Activated CD8-positive, alpha-beta memory T cell treated with anti-CD3 and anti-CD28 coated beads for 48 hours (primary cell): ENCODE measurements at places on chromosomes 7 and 10.

GRCh38 chr10:118403967-118404366, 61.8 kb upstream of the FAM204A start:
- DNase-seq, result no peak

- DNase-seq, result no peak
These were observed 22.4 kb upstream of the GARS1 start for GRCh38 chr7:30572212-30572841.

DNA sequence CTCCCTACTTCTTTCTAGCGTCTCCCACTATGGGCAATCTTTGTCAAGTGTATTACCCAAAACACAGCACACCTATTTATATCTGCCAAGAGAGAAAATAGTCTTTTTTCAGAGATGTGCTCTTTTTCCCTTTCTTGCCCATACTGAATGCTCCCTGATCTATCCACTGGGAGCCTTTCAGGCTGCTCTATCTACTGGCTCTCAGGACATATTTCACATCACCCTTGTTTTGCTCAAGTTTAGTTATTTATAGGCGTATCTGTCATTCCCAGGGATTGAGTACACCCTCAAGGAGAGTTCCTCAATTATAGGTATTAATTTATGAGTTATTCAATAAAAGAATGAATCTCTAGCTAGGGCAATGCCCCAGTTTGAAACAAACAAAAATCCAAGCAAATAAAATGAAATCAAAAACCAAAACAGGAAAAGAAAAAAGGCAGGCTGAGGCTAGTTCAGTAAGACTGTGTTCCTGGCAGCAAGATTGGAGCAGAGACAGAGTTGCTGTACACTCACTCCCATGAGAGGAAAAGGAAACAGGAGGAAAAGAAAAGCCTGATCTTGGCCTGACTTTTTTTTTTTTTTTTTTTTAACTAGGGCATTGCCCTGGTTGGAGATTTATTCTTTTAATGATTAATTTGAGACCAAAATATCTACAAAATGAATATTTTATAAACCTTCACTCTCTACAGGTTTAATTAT, 665.9 kb upstream of the PCDH15 start:
- no peak for DNase-seq

- no peak for DNase-seq
These were observed 149.5 kb downstream of the FANK1 start for GRCh38 chr10:126045861-126046260.

DNA sequence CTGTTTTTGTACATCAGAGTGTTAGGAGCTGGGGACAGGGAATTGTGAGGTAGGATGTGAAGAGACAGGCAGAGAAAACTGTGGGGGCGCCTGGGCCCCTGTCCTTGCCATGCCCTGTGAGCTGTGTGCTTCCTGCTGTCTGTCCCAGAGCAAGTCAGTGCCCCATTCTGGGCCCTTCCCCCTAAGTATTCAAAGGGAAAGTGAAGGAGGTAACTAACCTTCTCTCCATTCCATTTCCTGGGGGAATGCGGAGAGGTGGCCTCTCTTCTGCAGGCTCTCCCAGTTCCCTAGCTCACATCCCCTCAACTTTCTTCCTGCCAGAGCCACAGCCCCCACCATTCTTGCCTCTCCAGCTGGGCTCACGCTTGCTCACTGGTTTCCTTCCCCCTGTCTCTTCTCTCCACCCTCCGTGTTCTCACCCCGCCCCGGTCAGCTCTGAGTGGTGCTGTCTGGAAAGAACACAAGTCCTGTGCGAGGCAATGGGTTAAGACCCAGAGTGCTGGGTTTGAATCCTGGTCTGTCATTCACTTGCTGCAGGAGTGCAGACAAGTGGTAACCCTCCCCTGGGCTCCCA, 9.7 kb upstream of the VSIR start:
- DNase-seq, result no peak

- no peak for DNase-seq
These were observed 215.5 kb downstream of the LRMDA start for GRCh38 chr10:75646916-75647315.

DNA sequence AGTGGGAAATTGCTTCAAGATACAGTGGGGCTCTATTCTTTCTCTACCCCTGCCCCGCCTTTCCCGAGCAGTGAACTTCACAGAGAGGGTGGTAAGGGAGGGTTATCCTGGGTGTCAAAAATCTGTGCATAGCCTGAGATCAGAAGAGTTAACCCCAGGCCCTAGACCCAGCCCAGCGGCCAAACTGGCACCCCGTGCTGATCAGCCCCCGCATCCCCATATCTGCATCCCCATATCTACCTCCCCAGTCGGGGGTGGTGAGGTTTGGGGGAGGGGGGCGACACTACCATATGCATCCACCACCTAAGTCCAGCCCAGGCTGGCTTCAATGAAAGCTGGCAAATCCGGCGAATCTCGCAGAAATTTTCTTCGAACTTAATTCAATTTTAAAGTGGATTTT, 7.0 kb upstream of the DLX6 start:
- DNase-seq, result no peak

DNA sequence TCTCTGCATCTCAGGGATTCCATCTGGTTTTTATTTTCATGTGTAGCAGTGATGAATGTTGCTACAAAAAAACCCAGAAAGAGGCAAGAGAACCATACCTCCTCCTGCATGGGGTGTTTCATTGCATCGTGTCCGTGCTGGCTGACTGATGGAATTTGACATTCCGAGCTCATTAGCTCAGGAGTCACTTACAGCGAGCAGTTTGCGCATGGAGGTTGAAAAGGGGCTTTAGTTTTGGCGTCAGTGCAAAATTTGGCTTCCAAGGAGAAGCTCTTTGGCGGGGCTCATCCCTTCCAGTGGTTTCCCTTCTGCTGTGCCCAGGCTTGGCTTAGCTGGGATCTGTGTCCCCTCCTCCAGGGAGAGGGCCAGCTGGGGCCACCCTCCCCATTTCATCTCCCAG, 25.8 kb downstream of the EMX2 start:
- DNase-seq, result no peak

- no peak for DNase-seq
These were observed 8.7 kb downstream of the TNRC18 start for GRCh38 chr7:5414916-5415315.

GRCh38 chr7:110612680-110613079, 478.2 kb upstream of the LRRN3 start:
- DNase-seq, result no peak

DNA sequence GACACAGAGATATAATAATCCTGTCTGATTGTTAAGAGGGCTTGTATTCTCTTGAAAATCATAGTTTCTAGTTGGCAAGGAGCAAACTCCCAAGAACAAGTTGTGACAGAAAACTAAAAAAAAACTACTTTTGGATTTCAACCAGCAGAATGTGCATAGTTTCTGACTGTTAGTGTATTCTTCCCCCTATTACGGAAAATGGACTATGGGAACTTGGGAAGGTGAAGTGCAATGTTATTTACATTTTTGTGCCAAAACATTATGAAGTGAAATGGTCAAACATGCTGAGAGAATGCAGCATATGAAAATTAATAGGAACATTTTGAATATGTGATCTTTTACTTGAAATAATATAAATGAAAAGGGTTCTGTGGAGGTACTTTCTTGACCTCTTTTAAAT, 660.8 kb downstream of the SUGCT start:
- no peak for DNase-seq

- DNase-seq, result no peak
These were observed 169.1 kb upstream of the MEOX2 start for GRCh38 chr7:15855525-15856109.

GRCh38 chr7:107494315-107494751, 24.5 kb downstream of the GPR22 start:
- no peak for DNase-seq

DNA sequence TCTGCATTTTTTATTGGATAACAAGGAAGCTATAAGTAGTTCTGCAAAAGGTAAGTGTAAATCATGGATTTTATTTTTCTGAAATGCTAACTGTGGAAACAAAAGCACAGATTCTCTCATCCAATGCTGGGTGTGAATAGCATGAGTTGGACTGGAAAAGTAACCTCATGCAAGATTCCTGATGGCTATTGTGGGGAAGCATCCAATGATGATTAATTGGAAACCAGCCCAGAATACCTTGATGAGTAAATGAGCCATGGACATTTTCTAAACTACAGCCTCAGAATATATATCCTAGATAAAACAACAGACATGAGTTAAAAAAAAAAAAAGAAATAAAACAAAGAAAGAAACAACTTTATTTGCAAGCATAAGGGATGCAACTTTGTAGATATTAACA, 934.6 kb downstream of the CCSER2 start:
- DNase-seq, result no peak
